ENCODE measurements at places on chromosomes 7 and 10.

GRCh38 chr10:48606530-48607355 is 1.9 kb upstream of the ARHGAP22 start:
- DNase-seq = no peak

GRCh38 chr7:96701258-96701657 is 8.4 kb downstream of the SEM1 start:
- no peak for DNase-seq

DNA sequence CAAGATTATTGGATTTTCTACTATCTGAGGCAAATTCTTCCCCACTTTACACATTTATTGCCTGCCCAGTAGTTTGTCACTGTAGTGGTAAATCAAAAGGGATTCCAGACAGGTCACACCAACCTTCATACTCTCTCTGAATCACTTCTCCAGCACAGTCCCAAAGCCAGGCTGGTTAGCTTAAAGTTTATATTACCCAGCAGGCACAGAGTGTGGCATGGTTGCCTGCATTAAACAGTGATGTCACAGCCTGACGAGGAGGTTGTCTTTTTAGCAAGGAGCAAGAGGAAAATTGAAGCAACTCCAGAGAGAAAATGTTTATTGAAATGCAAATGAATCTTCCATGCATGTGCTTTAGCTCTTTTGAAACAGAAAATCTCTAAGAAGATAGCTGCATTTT is 375.5 kb upstream of the CELF2 start:
- no peak for DNase-seq

DNA sequence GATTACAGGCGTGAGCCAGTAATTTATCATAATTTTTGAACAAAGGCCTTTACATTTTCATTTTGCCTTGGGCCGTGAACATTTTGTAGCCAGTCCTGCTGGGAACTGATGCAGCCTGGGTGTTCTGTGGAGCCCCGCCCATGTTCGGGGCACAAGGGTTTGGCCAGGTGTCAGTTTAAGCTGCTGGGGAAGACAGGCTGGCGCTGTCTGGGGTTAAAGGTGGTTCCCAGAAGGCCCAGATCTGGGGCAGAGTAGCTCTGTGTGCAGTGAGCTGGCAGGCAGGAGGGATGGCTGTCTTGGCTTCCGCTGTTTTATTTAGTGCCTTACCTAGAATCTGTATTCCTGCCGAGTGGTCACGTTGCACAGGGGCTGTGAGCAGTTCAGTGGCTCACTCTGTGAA is 50.2 kb downstream of the DOCK1 start:
- no peak for DNase-seq

DNA sequence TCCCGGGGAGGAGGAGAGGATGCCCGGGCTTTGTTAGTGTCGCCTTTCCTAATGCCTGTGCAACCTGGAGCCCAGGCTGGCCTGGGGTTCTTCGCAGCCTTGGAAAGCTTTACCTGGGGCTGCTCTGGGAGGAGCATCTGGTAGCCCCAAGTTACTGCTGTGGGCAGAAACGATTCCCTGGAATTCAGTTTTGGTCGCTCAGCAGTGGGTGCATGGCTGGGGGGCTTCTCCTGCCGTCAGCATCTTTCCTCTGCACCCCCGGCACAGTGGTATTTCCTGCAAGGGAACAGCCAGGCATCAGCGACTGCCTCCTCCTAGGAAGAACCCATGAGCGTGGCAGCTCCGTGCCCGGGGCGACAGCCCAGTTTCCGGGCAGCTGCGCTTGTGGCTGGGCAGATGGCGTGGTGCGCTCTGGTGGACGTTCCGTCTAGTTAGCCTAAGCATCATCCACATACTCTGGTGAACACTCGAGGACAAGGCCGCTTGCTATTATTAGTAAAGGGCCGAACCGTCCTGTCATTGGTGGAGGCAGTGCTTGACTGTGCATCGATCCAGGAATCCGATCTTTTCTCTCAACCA is 107.0 kb upstream of the BTBD16 start:
- no peak for DNase-seq

GRCh38 chr7:51160990-51161615 is 155.5 kb downstream of the COBL start:
- peak; percentile 22 for DNase-seq

DNA sequence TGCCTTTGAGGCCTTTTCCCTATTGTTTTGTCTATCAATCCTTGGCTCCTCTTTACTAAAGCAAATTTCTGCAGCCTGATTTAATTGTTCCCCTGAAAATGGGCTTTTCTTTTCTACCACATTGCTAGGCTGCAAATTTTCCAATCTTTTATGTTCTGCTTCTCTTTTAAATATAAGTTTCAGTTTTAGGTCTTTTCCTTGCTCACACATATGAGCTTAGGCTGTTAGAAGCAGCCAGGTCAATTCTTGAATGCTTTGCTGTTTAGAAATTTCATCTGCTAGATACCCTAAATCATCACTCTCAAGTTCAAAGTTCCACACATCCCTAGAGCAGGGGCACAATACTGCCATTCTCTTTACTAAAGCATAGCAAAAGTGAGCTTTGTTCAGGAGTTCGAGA is 159.6 kb downstream of the ARL4A start:
- DNase-seq = no peak

DNA sequence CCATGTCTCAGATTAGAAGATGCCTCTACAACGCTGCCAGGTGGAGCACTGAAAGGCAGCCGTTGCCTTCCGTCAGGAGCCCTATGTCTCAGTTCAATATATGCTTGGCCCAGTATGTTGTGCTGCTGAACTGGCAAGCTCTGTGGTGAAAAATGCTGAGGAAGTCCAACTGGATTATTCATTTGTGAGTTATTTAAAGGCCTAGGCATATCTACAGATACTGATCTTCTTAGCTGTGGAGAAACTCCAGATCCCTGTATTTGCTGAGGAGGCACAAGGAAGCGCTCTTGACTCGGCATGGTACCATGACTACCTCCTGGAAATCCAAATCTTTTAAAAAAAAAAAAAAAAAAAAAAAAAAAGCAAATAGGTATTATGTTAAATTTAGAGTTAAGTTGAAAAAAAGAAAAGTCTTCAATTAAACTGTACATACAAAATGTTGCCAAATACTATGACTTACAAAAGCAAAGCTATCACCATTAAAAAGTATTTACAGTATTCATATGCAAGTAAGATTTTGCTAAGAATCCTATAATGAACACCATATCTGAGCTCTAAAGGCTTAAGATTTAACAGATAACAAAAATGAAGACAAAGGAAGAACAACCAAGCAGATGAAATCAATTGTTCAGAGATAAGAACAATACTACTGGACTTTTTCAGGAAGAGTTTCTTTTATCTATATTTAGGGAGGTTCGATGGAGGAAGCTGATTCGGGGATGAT is 152.4 kb downstream of the GALNT11 start:
- DNase-seq = no peak

DNA sequence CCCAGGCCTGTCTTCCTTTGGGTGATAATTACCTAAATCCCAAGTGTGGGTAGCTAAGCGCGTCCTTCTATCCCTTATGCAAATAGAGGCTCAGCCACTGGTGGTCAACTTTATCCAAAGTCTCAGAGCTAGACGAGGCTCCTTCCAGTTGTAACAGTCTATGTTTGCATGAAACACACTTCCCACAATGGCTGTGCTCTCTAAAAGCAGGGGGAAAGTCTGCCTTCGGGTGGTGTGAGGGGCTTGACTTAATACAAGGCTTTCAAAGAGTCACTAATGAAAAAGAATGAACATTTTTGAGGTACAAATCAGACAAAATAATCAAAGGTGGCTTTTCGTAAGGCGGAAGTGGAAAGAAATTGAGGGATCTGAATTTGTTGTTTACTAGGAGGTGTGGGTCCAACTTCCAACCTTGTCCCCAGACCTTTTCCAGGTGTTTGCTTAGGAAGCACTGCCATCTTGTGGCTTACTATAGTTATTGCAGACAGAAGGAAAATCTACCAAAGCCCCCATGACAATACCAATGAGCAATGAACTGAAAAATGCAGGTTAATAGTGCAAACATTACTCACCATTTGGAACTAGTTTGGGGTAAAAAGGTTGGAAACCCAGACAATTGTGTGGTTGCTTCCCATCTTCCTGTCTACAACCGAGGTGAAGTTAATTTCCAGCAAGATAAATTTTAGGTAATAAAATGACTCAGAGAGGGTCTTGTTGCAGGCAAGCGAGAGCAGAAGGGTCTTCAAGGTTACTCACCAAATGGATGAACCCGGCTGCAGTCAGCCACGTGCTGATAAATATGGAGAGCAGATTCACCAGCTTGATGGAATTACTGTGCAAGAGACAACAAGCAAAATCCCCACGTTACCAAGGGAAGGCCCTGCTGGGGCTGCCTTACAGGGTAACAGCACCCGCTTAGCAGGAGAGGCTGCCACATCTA is 525.7 kb downstream of the KCNMA1 start:
- DNase-seq = no peak

DNA sequence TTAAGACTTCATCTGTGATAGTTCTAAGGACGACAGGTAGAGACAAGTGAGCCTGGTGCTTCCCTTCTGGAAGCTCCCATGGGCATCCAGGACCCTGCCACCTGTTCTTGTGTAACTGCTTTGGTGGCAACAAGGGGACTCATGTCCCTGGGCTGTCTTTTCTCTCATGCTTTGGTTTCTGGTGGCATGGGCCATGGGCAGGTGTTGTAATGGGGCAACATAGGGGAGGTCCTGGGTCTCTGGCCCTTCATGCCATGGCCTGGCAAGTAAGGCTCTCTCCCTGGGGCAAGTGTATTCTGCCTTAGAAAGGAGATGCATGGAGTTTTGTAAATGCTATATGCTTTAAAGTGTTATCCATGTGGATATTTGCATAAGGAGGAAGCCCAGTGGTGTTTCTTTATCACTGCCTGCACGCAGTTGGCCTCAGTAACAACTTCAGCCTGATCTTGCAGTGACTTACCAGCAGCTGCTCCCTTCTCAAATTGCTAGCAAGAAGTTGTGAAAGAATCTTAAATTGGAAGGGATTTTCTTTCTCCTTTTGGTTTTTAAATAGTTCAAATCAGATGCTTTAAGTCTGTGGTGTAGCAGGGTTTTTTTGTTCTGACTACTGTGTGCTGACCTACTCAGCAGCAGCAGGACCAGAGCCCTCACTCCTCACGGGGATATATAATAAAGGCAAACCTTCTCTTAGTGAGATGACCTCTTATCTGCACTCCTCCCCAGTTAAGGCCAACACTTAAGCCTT is 39.9 kb downstream of the OGDH start:
- DNase-seq = no peak

GRCh38 chr10:76119515-76119914 is 688.1 kb downstream of the LRMDA start:
- no peak for DNase-seq

DNA sequence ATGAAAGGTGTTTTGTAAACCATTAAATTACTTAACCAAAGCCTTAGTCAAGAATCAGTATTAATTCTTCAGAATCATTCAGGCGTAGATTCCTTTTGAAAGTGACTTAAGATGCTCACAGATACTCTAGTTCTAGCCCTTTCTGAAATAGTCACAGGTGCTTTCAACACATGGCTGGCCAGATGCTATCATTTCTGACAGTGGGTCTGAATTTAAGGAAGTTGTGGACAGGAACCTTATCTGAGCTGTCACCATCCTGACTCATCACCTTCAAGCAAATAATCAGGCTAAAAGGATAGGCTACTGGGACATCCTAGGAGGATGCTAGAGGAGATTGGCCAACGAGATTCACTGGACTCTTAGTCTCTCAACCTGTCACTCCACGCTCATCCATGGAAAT is 501.5 kb downstream of the LRMDA start:
- DNase-seq = no peak

GRCh38 chr7:70060298-70061068 is 462.2 kb downstream of the AUTS2 start:
- no peak for DNase-seq

GRCh38 chr7:129831424-129832058 is 121.2 kb downstream of the UBE2H start:
- DNase-seq = no peak

GRCh38 chr7:4951903-4952636 is 6.9 kb downstream of the MMD2 start:
- no peak for DNase-seq

DNA sequence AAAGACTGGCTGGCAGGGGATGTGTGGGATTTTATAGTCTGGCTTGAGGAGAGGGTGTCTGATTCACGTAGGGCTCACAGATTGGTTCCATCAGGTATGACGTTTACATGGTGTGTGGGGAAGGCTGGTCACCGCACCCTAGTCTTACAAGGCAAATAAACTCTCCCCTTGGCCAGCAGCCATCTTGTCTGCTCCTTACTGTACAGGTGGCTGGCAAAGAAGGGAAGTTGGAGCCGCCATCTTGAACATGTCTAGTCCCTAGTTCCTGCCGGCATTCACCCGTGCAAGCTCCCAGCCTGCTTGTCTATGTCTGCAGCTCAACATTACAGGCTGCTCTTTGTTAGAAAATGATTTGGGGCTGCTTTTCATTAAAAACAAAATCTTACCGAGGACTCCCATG is 97.6 kb downstream of the RAMP3 start:
- no peak for DNase-seq

DNA sequence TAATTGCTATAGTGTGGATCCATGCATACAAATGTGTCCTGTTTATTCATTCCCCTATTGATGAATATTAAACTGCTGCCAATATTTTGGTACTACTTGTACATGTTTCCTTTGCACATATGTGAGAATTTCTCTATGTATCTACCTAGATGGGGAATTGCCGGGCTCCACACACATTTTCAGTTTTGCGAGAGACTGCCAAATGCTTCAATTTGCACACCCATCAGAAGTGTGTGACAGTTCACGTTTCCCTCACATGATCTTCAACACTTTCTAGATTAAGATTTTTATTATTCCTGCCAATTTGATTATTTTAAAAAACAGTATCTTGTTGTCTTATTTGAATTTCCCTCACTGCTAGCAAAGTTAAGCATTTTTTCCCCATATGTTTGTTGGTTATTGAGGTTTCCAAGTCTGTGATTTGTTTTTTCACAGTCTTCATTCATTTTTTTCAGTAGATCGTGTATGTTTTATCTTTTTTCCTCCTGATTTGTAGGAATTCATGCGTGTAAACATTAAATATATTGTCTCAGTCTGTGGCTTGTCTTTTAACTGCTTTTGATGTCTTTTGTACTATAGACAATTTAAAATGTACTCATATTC is 2.4 kb upstream of the KLF14 start:
- DNase-seq = no peak

- no peak for DNase-seq
These were observed 24.1 kb upstream of the PNLIP start for GRCh38 chr10:116521424-116522290.

DNA sequence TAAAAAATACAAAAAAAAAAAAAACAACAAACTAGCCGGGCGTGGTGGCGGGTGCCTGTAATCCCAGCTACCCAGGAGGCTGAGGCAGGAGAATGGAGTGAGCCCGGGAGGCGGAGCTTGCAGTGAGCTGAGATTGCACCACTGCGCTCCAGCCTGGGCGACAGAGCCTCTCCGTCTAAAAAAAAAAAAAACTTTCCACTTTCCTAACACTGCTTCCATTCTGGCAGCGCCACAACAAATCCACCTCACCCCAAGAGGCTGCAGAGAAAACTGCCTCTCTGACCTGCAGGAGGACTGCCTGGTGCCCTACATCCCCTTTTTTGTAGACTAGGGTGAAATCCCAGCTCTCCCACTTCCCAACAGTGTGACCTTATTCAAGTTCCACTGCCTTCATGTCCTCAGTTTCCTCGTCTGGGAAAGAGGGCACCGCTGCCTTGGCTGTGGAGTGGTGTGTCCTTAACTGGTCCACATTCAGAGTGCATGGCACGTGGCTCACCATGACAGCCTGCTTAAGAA is 2.6 kb upstream of the MBL2 start:
- no peak for DNase-seq

GRCh38 chr10:77925795-77926565 is 575 bp downstream of the DLG5 start:
- DNase-seq = no peak
